GM10248 (cell line): ENCODE measurements at places on chromosomes 2 and 18.

DNA sequence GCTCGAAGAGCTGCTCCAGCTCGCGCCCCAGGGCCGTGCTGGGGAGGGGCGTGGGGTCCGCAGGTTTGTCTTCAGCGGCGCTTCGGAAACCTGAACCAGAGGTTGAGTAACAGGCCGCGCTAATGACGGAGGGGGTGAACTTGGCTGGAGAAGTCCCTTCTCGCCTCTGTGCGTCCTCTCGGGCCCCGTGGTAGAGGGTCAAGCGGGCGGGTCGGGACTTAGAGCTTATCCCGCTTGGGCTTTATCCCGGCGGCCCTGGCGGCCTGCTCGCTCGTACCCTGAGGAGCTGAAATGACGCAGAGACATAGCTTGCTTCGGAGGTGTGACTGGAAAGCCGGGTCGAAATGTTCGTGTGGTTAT is 479 bp downstream of the RNMT start:
- DNase-seq = no peak

- DNase-seq = peak; percentile 58
These were observed 52.4 kb downstream of the STK39 start for GRCh38 chr2:168194784-168195522.

GRCh38 chr2:176385219-176385759 is 116.0 kb downstream of the MTX2 start:
- DNase-seq = no peak

DNA sequence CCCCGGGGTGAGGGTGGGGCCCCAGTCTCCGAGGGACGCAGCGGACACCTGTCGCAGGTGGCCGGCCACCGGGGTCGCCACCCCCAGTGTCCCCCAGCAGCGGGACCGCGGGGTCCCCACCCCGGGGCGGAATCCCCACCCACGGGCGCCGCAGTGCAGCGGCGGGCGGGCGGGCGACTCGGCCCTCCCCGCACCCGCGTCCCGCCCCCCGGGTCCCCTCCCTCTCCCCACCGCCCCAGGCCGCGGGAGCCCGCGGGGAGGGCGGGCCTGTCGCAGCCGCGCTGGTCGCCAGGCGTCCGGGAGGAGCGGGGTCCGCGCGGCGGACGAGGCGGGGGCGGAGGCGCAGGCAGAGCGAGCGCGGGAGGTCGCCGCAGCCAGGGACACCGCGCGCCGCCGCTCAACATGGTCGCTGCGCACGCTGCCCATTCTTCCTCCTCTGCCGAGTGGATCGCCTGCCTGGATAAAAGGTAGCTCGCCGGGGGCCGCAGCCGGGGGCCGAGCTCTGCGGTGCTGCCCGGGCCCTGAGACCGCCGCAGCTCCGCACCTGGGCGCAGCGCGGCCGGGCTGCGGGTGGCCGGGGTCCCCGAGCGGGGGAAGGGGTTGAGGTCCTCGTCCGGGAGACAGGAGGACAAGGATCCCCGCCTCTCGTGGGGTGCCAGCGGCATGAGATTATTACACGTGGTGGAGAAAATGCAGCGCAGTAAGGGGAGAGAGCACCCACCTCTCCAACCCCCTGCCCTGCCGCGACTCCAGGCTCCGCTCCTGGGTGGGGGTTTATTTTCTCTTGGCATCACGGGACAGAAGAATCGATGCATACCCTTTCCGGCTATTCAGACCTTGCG is at the start of gene RAPGEF4:
Gene RAPGEF4, plus strand, starts transcription at position 264 of the 842 bp plus-strand sequence. Its CDS starts 139 bp downstream, at position 403.
- peak; percentile 20 for DNase-seq
